ENCODE measurements at places on chromosomes 2 and 18. TPM values are rescaled to one million over a fixed set of nuclear protein-coding genes. Genes with fewer than 3 reads are reported as not detected.

DNA sequence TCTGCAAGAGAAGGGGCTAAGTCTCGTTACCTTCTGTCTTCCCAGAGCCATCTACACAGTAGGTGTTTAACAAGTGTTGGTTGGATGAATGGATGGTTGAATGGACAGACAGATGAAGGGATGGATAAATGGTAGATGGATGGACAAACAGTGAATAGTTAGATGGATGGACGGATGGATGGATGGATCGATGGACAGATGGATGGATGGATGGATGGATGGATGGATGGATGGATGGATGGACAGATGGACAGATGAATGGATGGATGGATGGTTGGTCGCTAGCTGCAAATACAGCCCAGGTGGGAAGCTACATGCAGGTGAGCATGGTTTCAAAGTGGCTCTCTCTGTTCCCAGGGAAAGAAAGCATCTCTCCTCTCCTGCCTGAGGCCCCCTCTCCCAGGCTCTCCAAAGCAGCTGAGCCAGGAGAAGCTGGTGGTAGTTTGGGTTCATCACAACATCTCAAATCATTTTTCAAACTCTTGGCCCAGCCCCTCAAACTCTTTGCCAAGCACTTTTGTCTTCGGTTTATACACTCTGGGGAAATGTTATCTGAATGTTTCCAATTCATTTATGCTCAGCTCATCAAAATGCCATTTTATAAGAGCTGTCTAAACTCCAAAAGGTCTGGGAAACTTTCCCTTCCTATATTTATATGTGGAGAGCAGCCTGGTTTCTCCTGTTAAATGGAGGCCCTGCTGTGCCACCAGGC, 192.7 kb downstream of the ANAPC1 start:
- no peak overlapping the region for H3K4me3 ChIP-seq
- no peak for DNase-seq
- H3K36me3 ChIP-seq: no peaks in the 10 kb centered on the region
- no peaks in the 10 kb centered on the region for H3K4me1 ChIP-seq
- no peaks in the 10 kb centered on the region for H3K27me3 ChIP-seq

DNA sequence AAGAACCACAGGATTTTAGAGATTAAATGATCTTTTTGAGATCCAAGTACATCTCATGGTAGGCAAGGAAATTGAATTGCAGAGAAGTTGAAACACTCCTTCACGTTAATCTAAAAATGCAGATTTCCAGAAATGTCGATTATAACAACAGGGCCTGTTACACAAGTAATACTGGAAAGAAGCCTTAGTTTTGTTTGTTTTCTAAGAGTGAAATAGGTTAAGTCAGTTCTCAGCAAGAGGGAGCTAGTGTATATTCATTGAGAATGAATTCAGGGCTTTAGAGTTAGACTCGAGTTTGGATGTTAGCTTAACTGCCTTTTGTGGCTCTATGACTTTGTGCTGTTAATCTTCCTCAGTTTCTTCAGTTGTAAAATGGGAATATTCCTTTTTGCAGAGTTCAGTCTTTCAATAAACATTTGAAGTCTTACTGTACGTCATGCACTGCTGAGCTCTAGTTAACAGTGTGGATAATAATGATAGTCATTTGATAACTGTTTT, 926 bp downstream of the NDUFV2 start:
- peaks cover 29% of the 10 kb centered on the region for H3K36me3 ChIP-seq
- H3K4me1 ChIP-seq: peaks cover 46% of the 10 kb centered on the region

GRCh38 chr2:84450288-84451227, 8.5 kb downstream of the SUCLG1 start:
- H3K36me3 ChIP-seq: peaks cover 38% of the 10 kb centered on the region
- H3K4me1 ChIP-seq: no peaks in the 10 kb centered on the region
- no peak overlapping the region for H3K4me3 ChIP-seq
- DNase-seq: no peak

DNA sequence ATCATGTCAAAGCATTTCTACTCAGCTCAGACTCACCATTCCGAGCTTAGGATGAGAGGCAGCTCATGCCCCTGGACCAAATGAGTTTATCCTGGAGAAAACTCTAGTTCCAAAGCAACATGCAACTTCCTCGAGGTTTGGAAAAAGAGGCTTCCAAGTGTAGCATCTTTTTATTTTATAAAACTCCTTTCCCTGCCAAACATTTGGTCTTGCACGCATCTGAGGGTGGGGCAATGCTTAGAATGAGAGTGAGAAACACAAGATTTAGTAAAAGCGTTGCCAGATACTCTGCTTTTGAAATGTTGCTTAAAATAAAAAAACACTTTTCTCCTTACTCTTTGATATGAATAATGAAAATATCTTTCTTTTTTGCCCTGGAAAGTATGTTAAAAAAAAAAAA, 151.5 kb downstream of the NCKAP5 start:
- peaks cover 28% of the 10 kb centered on the region for H3K4me1 ChIP-seq
- no peak overlapping the region for H3K27ac ChIP-seq
- no peaks in the 10 kb centered on the region for H3K27me3 ChIP-seq
- H3K36me3 ChIP-seq: no peaks in the 10 kb centered on the region
- no peak for DNase-seq
- H3K4me3 ChIP-seq: no peak overlapping the region

- no peak overlapping the region for H3K27ac ChIP-seq
- no peaks in the 10 kb centered on the region for H3K27me3 ChIP-seq
- H3K4me1 ChIP-seq: no peaks in the 10 kb centered on the region
- H3K36me3 ChIP-seq: no peaks in the 10 kb centered on the region
- no peak for DNase-seq
- H3K4me3 ChIP-seq: no peak overlapping the region
Measured at GRCh38 chr2:12685956-12686355, 30.8 kb upstream of the TRIB2 start.

- no peak overlapping the region for H3K4me3 ChIP-seq
- H3K4me1 ChIP-seq: peaks cover 29% of the 10 kb centered on the region
- no peaks in the 10 kb centered on the region for H3K36me3 ChIP-seq
- DNase-seq: peak; percentile 21
Measured at GRCh38 chr2:28318023-28318422, 74.6 kb upstream of the FOSL2 start.

DNA sequence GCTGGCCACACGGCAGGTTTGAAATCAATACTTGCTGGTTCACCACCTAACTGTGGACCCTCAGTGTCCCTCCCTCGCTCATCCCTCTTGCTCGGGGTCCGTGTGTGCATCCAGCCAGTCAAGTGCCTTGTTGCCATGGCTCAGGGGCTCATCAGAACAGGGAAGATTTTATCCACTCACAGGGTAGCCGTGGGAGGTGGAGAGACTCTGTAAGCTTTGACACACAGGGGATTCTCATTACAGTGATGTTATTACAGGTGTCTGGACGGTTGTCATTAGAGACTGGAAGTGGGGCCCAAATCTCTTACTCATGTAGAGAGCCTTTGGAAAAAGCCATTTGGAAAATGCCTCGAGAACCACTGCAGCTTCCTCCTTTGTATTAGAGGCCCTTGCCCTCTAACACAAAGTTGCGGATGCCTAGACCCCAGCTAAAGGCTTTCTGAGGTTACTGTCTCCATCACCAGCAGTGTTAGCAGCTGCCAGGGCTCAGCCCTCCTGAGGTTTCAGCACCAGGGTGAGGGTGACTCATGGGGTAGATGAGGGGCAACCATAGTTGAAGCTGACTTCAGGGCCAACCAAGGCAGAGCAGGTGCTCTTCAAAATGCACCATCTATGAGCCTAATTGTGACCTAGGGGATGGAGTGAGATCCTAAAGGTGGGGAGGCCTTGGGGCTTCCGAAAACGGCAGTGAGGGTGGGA, 195.6 kb downstream of the CLIP4 start:
- H3K4me3 ChIP-seq: no peak overlapping the region
- H3K27ac ChIP-seq: no peak overlapping the region
- H3K4me1 ChIP-seq: 0 out of 2 replicates have a peak, but pooled peaks cover 4% of the 10 kb centered on the region
- H3K27me3 ChIP-seq: peaks cover 3% of the 10 kb centered on the region

DNA sequence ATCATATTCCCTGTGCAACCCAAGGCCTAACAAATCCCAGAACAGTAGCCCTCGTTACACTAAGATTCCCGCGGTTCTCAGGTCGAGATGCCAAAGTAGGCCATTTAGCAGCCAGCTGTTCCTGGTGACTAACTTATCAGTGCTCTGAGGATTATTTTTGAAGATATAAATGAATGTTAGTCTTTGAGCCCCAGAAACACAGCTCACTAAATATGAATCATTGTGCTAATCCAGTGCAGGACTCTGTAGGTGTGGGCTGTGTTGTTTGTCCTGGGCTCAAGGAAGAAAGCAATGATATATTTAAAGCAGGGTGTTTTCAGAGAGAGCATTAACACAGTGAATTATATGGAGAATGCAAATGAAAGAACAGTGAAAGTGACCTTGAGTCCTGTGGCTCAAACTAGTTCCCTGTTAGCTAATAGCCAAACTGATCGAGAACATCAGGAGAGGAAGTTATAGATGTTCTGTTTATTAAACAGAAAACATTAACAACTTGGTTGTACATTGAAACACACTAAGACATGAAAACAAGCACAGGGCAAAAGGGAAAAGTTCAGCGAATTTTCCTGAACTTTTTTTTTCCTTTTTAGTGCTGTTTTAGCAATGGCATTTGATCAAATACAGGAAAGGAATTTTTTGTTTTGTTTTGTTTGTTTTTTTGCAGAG, 228.3 kb downstream of the RNF152 start:
- no peaks in the 10 kb centered on the region for H3K27me3 ChIP-seq
- H3K36me3 ChIP-seq: no peaks in the 10 kb centered on the region
- DNase-seq: no peak
- H3K27ac ChIP-seq: no peak overlapping the region
- no peak overlapping the region for H3K4me3 ChIP-seq
- no peaks in the 10 kb centered on the region for H3K4me1 ChIP-seq

GRCh38 chr2:21040468-21041377, 3.1 kb downstream of the APOB start:
- H3K4me3 ChIP-seq: no peak overlapping the region
- H3K27ac ChIP-seq: no peak overlapping the region
- H3K4me1 ChIP-seq: peaks cover 6% of the 10 kb centered on the region

DNA sequence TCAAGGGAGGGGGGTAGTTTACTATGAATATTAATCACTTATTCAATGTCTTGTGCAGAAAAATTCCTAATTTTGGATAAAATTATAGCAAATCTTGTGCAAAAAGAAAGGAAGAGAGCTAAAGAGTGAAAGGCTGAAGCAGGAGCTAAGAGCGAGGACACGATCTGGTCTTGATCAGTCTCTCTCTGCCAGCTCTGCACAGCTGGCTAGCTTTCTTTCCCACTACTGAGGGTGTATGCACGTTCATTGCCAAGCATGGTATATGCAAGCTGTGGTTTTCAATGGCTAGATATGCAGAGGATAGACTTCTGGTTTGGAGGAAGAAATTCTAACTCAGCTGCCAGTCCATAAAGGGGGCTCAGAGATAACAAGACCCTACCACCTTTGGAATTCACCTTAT, 297.3 kb downstream of the CYRIA start:
- DNase-seq: no peak
- H3K4me1 ChIP-seq: no peaks in the 10 kb centered on the region
- H3K27ac ChIP-seq: no peak overlapping the region
- H3K4me3 ChIP-seq: no peak overlapping the region

GRCh38 chr2:11659115-11659475, 10.9 kb downstream of the NTSR2 start:
- DNase-seq: no peak
- H3K27me3 ChIP-seq: 0 out of 2 replicates have a peak, but pooled peaks cover 7% of the 10 kb centered on the region
- H3K4me3 ChIP-seq: no peak overlapping the region
- no peaks in the 10 kb centered on the region for H3K36me3 ChIP-seq
- H3K4me1 ChIP-seq: no peaks in the 10 kb centered on the region
- H3K27ac ChIP-seq: no peak overlapping the region

GRCh38 chr2:189552334-189552990, 28.1 kb downstream of the SLC40A1 start:
- H3K36me3 ChIP-seq: no peaks in the 10 kb centered on the region
- H3K27me3 ChIP-seq: peaks cover 15% of the 10 kb centered on the region
- no peak overlapping the region for H3K4me3 ChIP-seq
- DNase-seq: no peak
- H3K4me1 ChIP-seq: no peaks in the 10 kb centered on the region
- H3K27ac ChIP-seq: no peak overlapping the region

DNA sequence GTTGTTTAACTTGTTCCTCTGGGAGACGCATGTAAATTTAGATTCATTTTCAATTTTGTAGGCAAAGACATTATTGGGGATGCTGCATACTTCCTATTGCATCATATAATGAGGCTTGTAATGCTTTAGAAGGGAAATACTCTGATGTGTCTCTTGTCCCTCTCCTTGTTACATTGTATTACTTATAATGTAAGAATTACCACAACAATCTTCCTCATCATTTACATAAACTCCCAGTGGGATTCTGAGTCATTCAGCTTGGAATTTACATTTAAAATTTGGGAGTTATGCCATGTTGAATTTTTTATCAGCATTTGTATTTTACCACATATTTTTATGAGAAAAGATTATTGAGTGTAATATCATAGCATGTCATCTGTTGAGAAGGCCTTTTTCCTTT, 963.4 kb upstream of the NRXN1 start:
- H3K27ac ChIP-seq: no peak overlapping the region
- H3K36me3 ChIP-seq: no peaks in the 10 kb centered on the region

- DNase-seq: no peak
- H3K27me3 ChIP-seq: no peaks in the 10 kb centered on the region
- H3K4me1 ChIP-seq: peaks cover 34% of the 10 kb centered on the region
- no peaks in the 10 kb centered on the region for H3K36me3 ChIP-seq
Measured at GRCh38 chr2:42848265-42848664, 55.9 kb upstream of the HAAO start.

DNA sequence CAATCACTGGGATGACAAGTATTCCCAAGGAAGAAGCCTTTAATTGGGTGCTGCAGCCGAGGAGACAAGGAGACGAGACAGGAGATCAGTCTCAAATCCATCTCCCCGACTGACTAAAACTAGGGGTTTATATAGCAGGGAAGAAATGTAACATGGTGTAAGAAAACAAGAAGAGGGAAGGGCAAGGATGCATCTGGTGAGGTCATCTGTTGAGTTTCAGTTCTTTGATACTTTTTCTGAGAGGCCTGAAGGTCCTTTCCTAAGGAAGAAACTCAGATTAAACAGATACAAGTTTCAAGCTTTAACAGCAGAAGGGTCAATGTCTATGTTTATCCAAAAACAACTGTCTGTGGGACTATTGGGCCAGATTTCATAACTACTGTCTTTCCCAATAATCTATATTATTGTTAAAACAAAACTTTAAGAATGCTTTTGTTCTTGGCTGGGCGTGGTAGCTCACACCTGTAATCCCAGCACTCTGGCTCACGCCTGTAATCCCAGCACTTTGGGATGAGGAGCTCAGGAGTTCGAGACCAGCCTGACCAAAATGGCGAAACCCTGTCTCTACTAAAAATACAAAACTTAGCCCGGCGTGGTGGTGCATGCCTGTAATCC, 2.5 kb upstream of the PDCL3 start:
- H3K27me3 ChIP-seq: no peaks in the 10 kb centered on the region
- no peaks in the 10 kb centered on the region for H3K36me3 ChIP-seq
- no peak overlapping the region for H3K27ac ChIP-seq
- peaks cover 17% of the 10 kb centered on the region for H3K4me1 ChIP-seq
- no peak for DNase-seq

- H3K36me3 ChIP-seq: peaks cover 31% of the 10 kb centered on the region
- H3K27ac ChIP-seq: no peak overlapping the region
- H3K4me3 ChIP-seq: no peak overlapping the region
Measured at GRCh38 chr2:85766229-85766628, 12.4 kb downstream of the ATOH8 start.

IL1F10 gene
- not detected for total RNA-seq

RRM2 gene
- total RNA-seq: 209 TPM

CHRND gene
- total RNA-seq: not detected

FAHD2A gene
- total RNA-seq: 42.5 TPM
